HT1080 (cell line): ENCODE measurements at places on chromosomes 5 and 9.

GRCh38 chr5:144028058-144028457, 142.4 kb downstream of the YIPF5 start:
- DNase-seq, result no peak

DNA sequence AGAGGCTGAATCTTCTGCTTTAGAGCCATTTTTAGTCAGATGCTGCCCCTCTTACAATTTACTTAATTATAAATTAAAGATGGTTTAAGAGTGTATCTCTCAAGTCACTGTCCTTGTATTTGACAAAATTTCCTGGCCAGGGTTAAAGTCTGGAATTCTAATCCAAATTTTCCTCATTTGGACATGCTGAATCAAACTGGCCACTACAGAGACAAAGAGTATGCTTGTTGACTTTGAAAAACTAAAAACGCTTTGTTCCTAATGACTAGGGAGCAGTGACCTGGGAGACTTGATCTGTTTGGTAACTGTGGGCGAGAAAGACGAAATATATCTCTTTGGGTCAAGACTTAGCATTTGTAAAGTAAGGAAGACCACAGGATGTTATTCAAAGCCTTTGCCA, 303.2 kb downstream of the ZSWIM6 start:
- no peak for DNase-seq

GRCh38 chr9:137639303-137640051, 20.7 kb downstream of the EHMT1 start:
- no peak for DNase-seq

DNA sequence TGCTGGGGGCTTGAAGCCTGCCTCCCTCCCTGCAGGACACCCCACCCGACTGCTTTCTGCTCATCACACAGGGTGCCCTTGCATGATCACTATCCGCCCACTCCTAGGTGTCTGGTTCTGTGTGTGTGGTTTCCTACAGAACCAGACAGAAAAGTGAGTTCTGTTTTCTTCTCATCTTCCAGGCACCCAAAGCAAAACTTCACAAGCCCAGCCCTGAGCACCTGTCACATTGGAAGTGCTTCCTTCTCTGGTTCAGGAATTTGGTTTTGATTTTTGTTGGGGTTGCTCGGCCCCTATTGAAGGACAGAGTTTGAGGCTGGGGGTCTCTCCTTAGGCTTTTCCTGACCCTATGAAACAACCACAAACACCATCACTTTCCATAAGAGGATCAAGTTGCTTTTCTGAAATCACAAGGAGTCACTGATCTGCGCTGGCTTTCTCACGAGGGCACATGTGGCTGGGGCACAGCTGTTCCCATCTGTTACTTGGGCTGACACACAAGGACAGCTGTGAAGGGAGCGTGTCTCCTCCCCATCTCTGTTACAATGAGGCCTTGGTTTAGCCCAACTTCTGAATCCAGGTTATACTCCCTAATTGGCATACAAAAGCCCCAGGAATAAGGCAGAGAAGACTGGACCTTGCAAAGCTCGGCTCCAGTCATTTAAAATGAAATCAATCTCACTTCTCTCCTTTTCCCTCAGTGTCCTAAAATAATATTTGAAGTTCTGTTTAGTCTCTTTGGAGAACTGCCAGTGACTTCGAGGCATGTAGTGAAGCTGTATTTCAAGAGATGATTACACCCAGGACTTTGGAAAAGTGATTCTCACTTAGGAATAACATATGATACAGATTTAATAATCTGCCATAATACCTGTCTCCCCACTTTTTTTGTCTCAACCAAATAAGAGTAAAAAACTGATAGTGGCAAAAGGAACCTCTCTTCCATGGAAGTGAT, 213.1 kb upstream of the GAS1 start:
- no peak for DNase-seq

- DNase-seq, result no peak
Measured at GRCh38 chr5:177404641-177405179, 4.2 kb upstream of the PFN3 start.
